ENCODE measurements at places on chromosomes 4 and X. TPM values are rescaled to one million over a fixed set of nuclear protein-coding genes. Genes with fewer than 3 reads are reported as not detected.

DNA sequence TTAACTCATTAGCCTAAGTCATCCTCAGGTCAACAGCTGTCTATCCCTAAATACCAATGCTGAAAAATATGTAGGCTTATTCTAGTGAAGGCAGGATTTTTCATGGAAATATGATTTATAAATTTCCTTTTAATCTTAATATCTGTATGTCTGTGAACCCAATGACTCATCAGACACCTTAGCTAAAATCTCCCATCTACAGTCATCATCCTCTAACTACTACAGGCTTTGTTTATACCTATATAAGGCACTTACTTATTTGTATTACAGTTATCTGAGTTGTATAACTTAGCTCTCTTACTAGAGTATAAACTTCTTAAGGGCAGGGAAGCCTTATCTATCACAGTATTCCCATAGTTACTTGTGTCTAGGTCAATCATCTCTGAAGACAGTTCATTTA, 24.2 kb downstream of the AMMECR1 start:
- no peak overlapping the region for H3K4me3 ChIP-seq
- no peaks in the 10 kb centered on the region for H3K27me3 ChIP-seq
- no peaks in the 10 kb centered on the region for H3K4me1 ChIP-seq
- no peak for DNase-seq
- no peak overlapping the region for H3K27ac ChIP-seq

Gene PLAC8
- not detected for total RNA-seq

GRCh38 chrX:7444967-7445366, 297.0 kb upstream of the PUDP start:
- no peak overlapping the region for H3K4me3 ChIP-seq
- H3K27me3 ChIP-seq = no peaks in the 10 kb centered on the region

GRCh38 chrX:132482632-132483031, 6.2 kb downstream of the MBNL3 start:
- H3K36me3 ChIP-seq = no peaks in the 10 kb centered on the region

Gene SLC10A6
- 28.2 TPM for total RNA-seq

Gene DMP1
- total RNA-seq = not detected

- no peaks in the 10 kb centered on the region for H3K36me3 ChIP-seq
- no peaks in the 10 kb centered on the region for H3K4me1 ChIP-seq
- H3K27ac ChIP-seq = no peak overlapping the region
- DNase-seq = no peak
- no peak overlapping the region for H3K4me3 ChIP-seq
Observed at GRCh38 chrX:53642337-53642736, 44.2 kb downstream of the HUWE1 start.

Gene DAPP1
- 22.6 TPM for total RNA-seq

DNA sequence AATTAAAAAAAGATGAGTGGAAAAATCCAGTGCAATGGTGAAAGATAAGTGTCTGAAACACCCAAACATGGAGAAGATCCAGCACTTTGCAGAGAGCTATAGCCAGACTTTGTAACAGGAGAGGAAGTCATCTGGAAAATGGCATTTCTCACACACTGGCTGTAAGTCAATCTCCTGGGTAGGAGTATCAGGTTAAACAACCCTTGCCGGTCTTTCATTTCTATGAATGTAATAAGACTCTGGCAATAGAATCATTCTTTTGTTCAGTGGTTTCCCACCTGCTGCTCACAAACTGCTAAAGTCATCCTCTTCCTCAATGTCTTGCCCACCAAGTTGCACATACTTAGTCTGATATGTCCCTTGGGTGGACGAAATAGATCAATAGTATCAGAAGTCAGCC, 94.0 kb upstream of the ATP8A1 start:
- H3K27ac ChIP-seq = no peak overlapping the region
- no peak overlapping the region for H3K4me3 ChIP-seq
- H3K27me3 ChIP-seq = no peaks in the 10 kb centered on the region
- H3K36me3 ChIP-seq = no peaks in the 10 kb centered on the region

Gene SLITRK2
- 0.49 TPM for total RNA-seq

DNA sequence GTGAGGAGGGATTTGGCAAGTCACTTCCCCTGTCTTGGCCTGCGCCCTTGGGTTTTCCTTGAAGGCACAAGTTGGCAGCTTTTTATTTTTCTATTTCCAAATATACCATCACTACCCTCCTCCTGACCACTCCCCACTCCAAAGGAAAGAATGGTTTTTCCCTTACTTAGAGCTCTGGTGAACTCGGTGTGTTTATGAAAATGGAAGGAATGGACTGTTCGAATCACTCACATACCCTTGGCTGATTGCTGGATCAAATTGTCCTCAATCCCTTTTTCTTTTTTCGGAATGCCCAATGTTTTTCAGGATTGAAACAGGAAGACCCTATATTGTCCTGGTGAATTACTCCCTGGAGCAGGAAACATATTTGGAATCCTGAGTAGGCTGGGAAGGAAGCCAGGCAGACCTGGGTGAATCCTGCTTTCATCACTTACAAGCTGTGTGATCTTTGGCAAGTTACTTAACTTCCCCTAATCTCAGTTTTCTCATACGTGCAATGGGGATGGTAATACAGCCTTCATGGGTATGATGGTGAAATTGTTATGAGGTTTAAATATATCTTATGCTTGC, 70.7 kb downstream of the RTL5 start:
- H3K36me3 ChIP-seq = no peaks in the 10 kb centered on the region
- H3K27me3 ChIP-seq = no peaks in the 10 kb centered on the region
- no peaks in the 10 kb centered on the region for H3K4me1 ChIP-seq

- H3K4me1 ChIP-seq = no peaks in the 10 kb centered on the region
- DNase-seq = no peak
- no peak overlapping the region for H3K27ac ChIP-seq
- H3K4me3 ChIP-seq = peak overlapping the region; percentile 10
Observed at GRCh38 chr4:55820279-55820678, 689 bp downstream of the EXOC1L start.

DNA sequence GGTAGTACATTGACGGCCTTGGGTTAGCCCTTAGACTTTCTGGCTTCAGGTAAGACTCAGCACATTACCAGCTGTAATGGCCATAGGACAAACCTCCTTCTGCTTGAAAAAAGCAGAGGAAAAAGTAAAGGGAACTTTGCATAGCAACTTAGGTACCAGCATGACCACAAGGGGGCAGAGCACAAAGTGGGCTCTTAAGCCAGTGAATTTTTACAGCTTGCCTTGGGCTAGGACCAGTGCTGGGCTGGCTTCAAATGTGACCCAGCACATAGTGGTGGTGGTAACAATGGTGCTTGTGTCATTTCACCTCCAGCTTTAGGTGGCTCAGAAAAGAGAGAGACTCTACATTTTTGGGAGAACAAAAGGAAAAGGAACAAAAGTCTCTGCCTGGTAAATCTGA, 66.1 kb downstream of the KLHL4 start:
- no peaks in the 10 kb centered on the region for H3K36me3 ChIP-seq
- H3K27me3 ChIP-seq = no peaks in the 10 kb centered on the region
- H3K4me3 ChIP-seq = no peak overlapping the region
- no peak for DNase-seq
- no peak overlapping the region for H3K27ac ChIP-seq

Gene ATP8A1
- 10.8 TPM for total RNA-seq

GRCh38 chrX:72088761-72089160, 43.0 kb downstream of the RTL5 start:
- H3K27ac ChIP-seq = no peak overlapping the region
- H3K36me3 ChIP-seq = no peaks in the 10 kb centered on the region
- DNase-seq = no peak
- H3K4me1 ChIP-seq = no peaks in the 10 kb centered on the region

GRCh38 chrX:25012793-25013631, 2.8 kb downstream of the ARX start:
- H3K4me3 ChIP-seq = peak overlapping the region; percentile 19
- H3K4me1 ChIP-seq = peaks cover 5% of the 10 kb centered on the region
- no peaks in the 10 kb centered on the region for H3K36me3 ChIP-seq
- no peaks in the 10 kb centered on the region for H3K27me3 ChIP-seq
- no peak for DNase-seq

DNA sequence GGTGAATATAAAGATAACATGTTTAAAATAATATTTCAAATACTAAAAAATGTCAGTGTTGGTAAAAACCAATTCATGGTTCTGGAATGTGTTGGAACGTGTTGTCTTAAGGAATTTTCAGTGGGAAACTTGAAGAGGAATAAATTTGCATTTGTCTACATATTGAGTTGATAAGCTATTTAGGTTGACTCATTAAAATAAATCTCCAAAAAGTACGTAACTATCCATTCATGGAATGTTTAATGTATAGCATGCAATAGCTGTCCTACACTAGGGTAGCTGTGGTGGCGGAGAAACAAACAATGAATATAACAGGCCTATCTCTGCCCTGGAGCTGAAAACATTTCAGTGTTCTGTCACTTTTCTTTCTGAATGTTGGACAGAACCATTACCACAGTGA, 20.3 kb downstream of the SHISA3 start:
- H3K4me1 ChIP-seq = no peaks in the 10 kb centered on the region
- DNase-seq = no peak
- no peaks in the 10 kb centered on the region for H3K27me3 ChIP-seq
- H3K36me3 ChIP-seq = no peaks in the 10 kb centered on the region
- no peak overlapping the region for H3K4me3 ChIP-seq
- no peak overlapping the region for H3K27ac ChIP-seq

Gene GPRASP1
- total RNA-seq = 12.8 TPM

- H3K4me1 ChIP-seq = peaks cover 66% of the 10 kb centered on the region
- H3K27me3 ChIP-seq = no peaks in the 10 kb centered on the region
- H3K4me3 ChIP-seq = no peak overlapping the region
- H3K27ac ChIP-seq = no peak overlapping the region
- no peaks in the 10 kb centered on the region for H3K36me3 ChIP-seq
Observed at GRCh38 chr4:84920617-84921016, 45.9 kb downstream of the WDFY3 start.

- H3K4me3 ChIP-seq = no peak overlapping the region
- H3K27ac ChIP-seq = no peak overlapping the region
- no peaks in the 10 kb centered on the region for H3K4me1 ChIP-seq
Observed at GRCh38 chr4:124697441-124697840, 15.1 kb downstream of the ANKRD50 start.

GRCh38 chr4:63563288-63564014, 845.8 kb downstream of the TECRL start:
- DNase-seq = no peak
- no peak overlapping the region for H3K27ac ChIP-seq
- H3K4me1 ChIP-seq = no peaks in the 10 kb centered on the region
- H3K36me3 ChIP-seq = no peaks in the 10 kb centered on the region

- peaks cover 34% of the 10 kb centered on the region for H3K36me3 ChIP-seq
- no peak for DNase-seq
- H3K4me3 ChIP-seq = no peak overlapping the region
- H3K27me3 ChIP-seq = no peaks in the 10 kb centered on the region
- no peaks in the 10 kb centered on the region for H3K4me1 ChIP-seq
Observed at GRCh38 chr4:17494258-17495190, 17.4 kb downstream of the QDPR start.

DNA sequence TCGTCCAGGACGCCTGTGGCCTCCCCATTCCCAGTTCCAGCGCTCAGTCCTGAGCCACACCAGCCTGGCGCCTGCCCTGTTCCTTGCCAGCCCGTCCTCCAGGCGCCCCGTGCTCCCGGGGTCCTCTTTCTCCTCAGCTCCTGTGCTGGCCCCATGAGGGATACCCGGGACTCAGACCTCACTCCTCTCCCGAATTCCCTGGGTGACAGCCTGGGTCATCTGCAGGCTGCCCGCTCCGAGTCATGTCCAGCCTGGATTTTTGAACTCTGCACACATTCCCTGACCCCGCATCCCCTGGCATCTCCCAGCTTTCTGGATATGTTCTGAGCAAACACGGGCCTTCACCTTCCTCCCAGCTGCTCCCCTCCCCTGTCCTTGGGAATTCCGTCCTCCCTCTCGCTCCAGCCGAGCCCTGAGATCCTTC, 14.9 kb upstream of the ADD1 start:
- no peak overlapping the region for H3K4me3 ChIP-seq
- H3K27me3 ChIP-seq = no peaks in the 10 kb centered on the region
- no peak overlapping the region for H3K27ac ChIP-seq
- no peaks in the 10 kb centered on the region for H3K36me3 ChIP-seq

- peaks cover 23% of the 10 kb centered on the region for H3K4me1 ChIP-seq
- H3K27me3 ChIP-seq = no peaks in the 10 kb centered on the region
- no peaks in the 10 kb centered on the region for H3K36me3 ChIP-seq
- H3K4me3 ChIP-seq = no peak overlapping the region
Observed at GRCh38 chr4:73729534-73730165, 10.7 kb upstream of the CXCL8 start.

DNA sequence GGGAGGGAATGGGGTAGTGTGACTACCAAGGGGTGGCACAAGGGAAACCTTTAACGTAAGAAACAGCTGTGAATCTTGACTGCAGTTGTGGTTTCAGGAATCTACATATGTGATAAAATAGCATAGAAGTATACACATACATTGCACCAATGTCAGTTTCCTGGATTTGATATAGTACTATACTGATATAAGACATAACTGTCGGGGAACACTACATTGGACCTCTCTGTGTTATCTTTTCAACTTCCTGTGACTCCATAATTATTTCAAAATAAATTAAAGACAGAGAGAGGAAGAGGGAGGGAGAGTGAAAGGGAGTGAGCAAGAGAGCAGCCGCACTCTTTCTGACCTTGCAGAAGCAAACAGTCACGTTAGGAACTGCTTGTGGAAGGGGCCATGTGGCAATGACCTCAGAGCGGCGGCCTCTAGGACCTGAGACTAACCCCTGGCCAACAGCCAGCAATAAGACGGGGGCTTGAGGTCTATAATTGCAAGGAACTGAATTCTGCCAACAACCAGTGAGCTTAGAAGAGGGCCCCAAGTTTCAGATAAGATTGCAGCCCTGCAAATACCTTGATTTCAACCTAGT, 47.4 kb downstream of the NALF2 start:
- no peaks in the 10 kb centered on the region for H3K36me3 ChIP-seq
- H3K4me1 ChIP-seq = peaks cover under 1% of the 10 kb centered on the region
- H3K27me3 ChIP-seq = no peaks in the 10 kb centered on the region
- H3K27ac ChIP-seq = no peak overlapping the region
- DNase-seq = no peak
- no peak overlapping the region for H3K4me3 ChIP-seq

Gene ACTRT1
- not detected for total RNA-seq

DNA sequence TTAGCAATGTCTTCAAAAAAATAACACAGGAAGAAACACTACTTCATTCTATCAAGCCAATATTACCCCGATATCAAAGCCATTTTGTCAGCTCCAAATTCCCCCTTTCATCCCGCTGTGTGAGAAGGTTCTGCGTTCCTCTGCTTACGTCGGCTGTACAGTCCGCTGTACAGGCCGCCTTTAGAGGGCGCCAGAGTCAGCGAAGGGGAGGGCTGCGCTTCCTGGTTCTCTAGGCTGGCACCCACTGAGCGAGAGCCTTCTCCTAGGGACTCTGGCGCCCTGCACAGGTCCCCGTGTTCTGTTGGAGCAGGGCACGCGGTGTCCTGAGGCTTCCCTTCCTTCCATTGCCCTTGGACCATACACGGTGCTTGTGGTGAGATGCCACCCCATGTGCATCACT, 25.3 kb upstream of the CT45A1 start:
- H3K4me1 ChIP-seq = no peaks in the 10 kb centered on the region
- no peak overlapping the region for H3K27ac ChIP-seq
- no peak for DNase-seq

- no peak overlapping the region for H3K4me3 ChIP-seq
- no peaks in the 10 kb centered on the region for H3K4me1 ChIP-seq
- DNase-seq = no peak
Observed at GRCh38 chr4:120155287-120155686, 88.6 kb upstream of the MAD2L1 start.

GRCh38 chrX:23764188-23764984, 18.6 kb upstream of the SAT1 start:
- no peaks in the 10 kb centered on the region for H3K4me1 ChIP-seq
- no peaks in the 10 kb centered on the region for H3K27me3 ChIP-seq
- no peak overlapping the region for H3K4me3 ChIP-seq
- H3K36me3 ChIP-seq = no peaks in the 10 kb centered on the region
- no peak overlapping the region for H3K27ac ChIP-seq

All from vagina (tissue), 2 donors.